ENCODE measurements at places on chromosomes 4 and X. TPM values are rescaled to one million over a fixed set of nuclear protein-coding genes. Genes with fewer than 3 reads are reported as not detected.

Gene SYNPO2
- total RNA-seq = 1.5 TPM

Gene SPANXN3
- not detected for total RNA-seq

Gene CCNG2
- 20.4 TPM for total RNA-seq

Gene P2RY4
- not detected for total RNA-seq

Gene FTHL17
- not detected for total RNA-seq

Gene C4orf50
- 0.17 TPM for total RNA-seq

Gene SPOCK3
- 0.27 TPM for total RNA-seq

Gene NHSL2
- total RNA-seq = 8.1 TPM

Gene TSPAN6
- total RNA-seq = 50.5 TPM

Gene EDNRA
- 2.5 TPM for total RNA-seq

Gene FGF13
- 32.2 TPM for total RNA-seq

Gene KLHL2
- 12.4 TPM for total RNA-seq

Gene USP17L29
- not detected for total RNA-seq

Gene TASL
- not detected for total RNA-seq

Gene CLCN4
- total RNA-seq = 8.9 TPM

Gene NEXMIF
- total RNA-seq = 0.94 TPM

Gene FMR1NB
- not detected for total RNA-seq

Gene MTNR1A
- total RNA-seq = 0.73 TPM

Gene PRDM5
- total RNA-seq = 31.3 TPM

Gene IQSEC2
- total RNA-seq = 23.3 TPM

Gene DUSP9
- total RNA-seq = 2.5 TPM

Gene CXorf49
- total RNA-seq = not detected

Gene AP1AR
- total RNA-seq = 22.4 TPM

Gene NXT2
- 9.9 TPM for total RNA-seq

Gene IL13RA2
- not detected for total RNA-seq

Gene SLC9B1
- total RNA-seq = 1.4 TPM

Gene MAGEA11
- total RNA-seq = not detected

Gene RTL5
- 1.0 TPM for total RNA-seq

Gene KANTR
- 14.9 TPM for total RNA-seq

Gene HHIP
- total RNA-seq = 0.14 TPM

Gene IL2
- 0.64 TPM for total RNA-seq
